Calu3 (cell line): ENCODE measurements at places on chromosomes 2 and 18.

- no peak for DNase-seq
Observed at GRCh38 chr2:110866466-110866865, 134.1 kb downstream of the ACOXL start.

DNA sequence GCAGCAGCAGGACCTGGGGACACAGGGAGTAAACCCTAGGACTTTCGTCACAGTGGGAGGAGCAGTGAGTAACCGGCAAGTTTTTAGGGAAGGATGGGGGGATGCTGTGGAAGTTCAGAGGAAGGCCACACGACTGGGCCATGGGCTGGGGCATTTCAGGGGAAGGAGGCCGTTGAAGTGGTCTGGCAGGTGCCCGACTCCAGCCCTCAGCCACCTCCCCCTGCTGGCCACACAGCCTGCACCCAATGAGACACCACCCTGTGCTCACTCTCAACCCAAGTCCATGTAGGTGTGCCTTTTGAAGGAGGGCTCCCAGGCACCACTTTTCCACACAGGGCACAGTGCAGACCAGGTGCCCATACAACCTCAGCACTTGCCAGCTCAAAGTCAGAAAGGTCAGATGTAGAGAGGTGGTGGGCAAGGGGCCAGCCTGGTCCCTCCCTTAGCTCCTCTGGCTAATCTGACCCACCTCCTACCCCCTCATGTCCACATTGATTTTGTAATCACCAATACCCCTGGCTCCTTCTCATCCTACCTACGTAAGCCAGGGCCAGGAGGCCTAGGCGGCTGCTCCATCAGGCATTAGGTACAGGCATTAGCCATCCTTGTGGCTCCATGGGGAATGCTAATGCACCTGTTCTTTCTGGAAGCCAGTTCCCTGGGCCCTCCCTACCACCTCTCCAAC, 211.2 kb downstream of the SMAD2 start:
- DNase-seq = no peak

GRCh38 chr2:66696886-66697285, 262.0 kb downstream of the MEIS1 start:
- DNase-seq = no peak

DNA sequence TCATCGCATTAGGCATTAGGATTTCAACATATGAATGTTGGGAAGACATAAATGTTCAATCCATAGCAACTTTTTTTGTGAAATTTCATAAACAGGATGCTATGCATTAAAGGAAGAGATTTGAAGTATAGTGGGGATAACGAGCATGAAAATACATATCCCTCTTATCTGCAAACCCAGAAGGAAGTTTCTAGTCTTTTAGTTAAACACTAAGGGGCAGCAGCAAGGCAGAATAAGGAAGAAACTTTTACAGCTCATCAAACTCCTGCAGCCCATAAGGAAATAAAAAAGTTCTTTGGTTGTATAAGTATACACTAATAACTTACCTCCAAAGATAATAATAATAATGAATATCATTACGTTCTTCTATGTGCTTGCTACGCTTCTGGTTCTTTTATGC, 81.5 kb downstream of the CD226 start:
- no peak for DNase-seq

- no peak for DNase-seq
Observed at GRCh38 chr2:160472839-160473251, 20.8 kb downstream of the RBMS1 start.

GRCh38 chr18:50579061-50579774, 19.3 kb downstream of the MAPK4 start:
- DNase-seq = no peak

GRCh38 chr2:26229595-26229994, 14.8 kb downstream of the HADHA start:
- DNase-seq = no peak

GRCh38 chr2:70994009-70994698, 519 bp downstream of the TEX261 start:
- peak; percentile 19 for DNase-seq
